ENCODE measurements at places on chromosomes 11 and 22.

DNA sequence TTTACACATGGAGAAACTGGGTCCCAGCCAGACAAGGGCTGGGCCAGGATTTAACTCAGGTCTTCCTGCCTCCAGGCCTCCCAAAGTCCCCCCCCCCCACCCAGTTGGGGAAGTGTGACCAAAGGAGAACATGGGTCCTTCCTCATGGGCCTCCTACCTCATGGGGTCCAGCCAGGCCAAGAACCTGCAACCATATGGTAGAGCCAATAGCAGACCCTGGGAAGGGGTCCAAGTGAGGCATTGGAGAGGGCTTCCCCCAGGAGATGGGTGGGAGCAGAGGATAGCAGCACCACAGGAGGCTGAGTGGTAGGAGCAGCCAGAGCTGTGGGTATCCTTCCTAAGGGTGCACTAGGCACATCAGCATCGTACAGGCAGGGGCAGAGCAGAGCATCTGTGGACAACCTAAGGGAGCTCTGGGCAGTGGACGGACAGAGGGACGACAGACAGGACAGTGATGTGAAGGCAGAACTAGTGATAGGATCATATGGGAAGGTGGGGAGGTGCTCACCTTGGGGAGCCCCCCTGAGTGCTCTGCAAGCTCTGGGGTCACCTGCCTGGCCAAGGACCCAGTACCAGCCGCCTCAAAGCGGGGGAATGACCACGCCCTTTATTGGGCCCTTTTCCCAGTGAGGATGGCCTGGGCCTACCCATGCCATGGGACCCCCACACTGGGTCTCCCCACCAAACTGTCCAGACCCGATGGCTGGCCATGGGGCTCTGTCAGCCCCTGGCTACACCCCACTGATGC, 4.5 kb downstream of the ARVCF start:
- DNase-seq = no peak

GRCh38 chr11:47083913-47084312, 92.8 kb downstream of the ARFGAP2 start:
- DNase-seq = no peak

DNA sequence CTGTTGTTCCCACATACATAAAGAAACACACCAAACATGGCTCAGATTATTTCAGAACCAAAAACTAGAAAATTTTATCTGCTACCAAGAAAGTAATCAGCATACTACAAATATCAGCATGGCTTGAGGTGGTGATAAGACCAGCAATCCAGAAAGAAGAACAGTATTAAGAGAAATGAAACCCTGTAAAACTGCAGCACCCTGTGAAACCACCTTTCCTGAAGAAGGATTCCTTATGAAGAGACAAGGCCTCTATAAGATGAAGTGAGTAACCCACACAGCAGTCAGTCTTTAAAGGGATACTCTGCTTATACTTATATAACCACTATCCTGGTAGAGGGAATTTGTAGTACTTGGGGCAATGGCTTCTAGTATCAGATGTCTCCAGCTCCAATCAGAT, 49.9 kb downstream of the RSF1 start:
- DNase-seq = no peak

- no peak for DNase-seq
Measured at GRCh38 chr11:10158461-10158860, 135.6 kb downstream of the SBF2 start.

GRCh38 chr11:122230385-122230755, 114.4 kb upstream of the BLID start:
- no peak for DNase-seq

DNA sequence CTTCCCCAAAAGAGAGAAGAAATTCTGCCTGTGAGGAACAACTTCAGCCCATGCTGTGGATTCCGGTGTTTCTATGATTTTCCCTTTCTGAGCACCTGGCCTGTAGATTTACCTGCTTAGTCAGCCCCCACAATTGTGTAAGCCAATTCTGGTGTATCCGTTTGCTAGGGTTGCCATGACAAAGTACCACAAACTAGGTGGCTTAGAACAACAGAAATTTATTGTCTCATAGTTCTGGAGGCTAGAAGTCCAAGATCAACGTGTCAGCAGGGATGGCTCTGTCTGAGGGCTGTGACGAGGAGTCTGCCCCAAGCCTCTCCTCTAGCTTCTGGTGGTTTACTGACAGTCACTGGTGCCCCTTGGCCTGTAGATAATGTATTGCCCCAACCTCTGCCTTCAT, 15.9 kb upstream of the CYB5R2 start:
- DNase-seq = no peak

DNA sequence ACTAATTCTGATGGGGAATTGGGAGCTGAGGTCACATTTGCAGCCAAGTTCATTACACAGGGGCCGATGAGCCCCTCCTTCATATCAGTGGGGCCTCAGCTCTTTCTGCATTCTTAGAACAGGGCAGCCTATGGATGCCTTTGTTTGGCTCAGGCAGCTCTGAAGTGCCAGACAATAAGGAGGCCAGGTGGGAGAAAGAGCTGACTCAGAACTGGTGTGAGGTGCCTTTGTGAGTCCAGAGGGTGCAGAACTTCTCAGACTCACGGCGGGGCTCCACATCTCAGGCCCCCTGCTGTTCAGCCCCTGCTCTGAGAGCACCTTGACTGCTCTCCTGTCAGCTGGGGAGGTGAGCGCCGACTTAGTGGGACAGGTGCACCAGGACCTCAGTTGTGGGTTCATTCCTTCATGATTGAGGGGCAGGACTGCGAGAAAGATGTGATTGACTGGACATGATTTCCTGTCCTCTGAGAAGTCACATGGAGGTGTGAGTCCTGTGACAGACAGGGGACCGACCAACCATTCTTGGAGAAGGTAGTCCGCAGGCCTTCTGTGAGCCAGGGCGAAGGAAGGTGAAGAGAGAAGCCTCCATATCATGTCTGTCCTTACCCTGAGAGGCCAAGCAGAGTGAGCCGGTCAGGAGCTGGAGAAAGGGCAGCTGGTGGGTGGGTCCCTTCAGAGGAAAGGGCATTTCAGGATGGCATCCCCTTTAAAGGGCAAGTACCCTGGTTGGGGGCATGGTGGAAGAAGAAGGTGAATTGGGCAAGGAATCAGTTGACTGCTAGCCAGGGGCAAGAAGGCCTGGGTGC, 245.0 kb upstream of the TBCEL start:
- peak; percentile 24 for DNase-seq

- DNase-seq = no peak
Measured at GRCh38 chr22:46421267-46421666, 85.8 kb downstream of the TRMU start.

DNA sequence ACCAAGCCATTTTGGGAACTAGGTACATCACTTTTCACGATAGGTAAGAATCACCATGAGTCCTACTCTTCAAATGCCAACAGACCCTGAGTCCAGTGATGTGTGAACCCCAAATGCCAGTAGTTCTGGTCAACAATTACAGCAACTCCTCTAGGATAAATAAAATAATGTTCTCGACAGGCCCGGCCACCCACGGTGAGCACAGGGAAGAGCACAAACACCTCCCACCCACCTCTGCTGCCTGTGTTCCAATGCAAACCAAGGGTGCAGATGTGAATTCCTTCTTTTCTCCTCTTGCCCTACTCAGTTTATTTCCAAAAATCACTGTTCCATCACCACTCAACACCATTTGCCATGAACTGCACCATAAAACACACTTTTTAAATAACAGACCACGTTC, 33.3 kb downstream of the MPPED2 start:
- DNase-seq = no peak

GRCh38 chr22:44305888-44306287, 6.9 kb downstream of the SHISAL1 start:
- no peak for DNase-seq

DNA sequence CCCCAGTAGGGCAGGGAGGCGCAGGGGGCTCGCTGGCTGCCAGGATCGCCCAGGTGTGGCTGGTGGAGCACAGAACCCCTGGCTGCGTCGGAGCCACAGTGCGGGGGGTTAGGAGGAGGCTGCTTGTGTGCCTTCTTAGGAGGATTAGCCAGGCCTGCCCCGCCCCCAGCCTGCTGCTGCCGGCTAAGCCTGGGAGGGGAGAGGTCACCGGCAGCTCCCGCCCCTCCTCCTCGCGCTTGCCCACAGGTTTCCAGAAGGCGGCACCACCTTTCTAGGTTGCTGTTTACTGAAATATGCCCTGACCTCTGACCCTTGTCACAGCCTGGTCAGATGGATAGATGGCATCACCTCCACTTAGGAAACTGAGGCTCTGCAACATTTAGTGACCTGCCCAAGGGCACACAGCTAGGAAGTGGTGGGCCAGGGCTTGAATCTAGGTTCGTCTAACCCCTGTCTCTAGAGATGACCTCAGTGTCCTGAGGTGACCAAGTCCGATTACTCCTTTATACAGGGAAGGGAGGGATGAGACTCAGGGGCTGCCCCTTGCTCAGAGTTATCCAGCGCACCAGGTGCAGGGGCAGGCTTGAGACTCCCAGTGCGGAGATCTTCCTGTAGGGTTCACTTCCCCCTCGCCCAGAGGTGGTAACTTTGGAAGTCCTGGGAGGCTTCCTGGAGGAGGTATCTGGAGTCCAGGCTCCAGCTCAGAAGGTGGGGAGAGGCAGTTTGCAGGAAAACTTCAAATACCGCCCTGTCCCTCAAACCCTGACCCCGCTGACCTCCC, 44.0 kb downstream of the MYO7A start:
- DNase-seq = peak; percentile 59

- no peak for DNase-seq
Measured at GRCh38 chr11:102318469-102318868, 1.2 kb downstream of the BIRC3 start.

DNA sequence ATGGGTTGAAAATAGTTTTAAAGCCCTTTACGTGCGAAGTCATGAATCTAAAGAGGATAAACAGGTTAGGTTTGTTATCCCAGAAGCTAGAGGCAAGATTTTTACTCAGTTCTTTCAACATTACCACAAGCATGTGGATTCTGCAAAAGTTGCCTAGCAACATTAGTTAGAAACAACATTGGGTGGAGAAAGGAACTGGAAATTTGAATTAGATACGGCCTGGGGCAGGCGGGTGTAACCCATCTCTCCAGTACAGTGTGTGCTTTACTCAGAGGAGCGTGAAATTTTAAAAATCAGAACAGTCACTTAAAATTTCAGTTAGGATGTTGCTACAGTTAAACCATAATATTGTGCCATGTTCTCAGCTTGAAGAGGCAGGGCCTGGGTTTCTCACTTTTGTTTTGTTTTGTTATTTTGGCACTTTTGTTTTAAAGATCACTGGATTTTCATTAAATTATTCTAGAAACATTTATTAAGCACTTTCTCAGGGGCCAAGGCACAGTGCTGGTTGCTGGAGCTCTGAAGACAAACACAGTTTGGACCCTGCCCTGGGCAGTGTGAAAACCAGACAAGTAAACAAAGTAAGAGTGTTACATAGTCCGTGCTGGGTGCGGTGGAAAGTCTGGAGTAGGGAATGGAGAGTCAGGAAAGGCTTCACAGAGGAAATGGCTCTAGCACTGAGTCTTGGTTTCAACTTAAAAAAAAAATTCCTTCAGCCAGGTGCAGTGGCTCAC, 4.4 kb upstream of the WEE1 start:
- peak; percentile 91 for DNase-seq

- no peak for DNase-seq
Measured at GRCh38 chr22:46234969-46235368, 15.1 kb downstream of the CDPF1 start.

- no peak for DNase-seq
Measured at GRCh38 chr22:36773935-36774334, 2.0 kb downstream of the IFT27 start.

DNA sequence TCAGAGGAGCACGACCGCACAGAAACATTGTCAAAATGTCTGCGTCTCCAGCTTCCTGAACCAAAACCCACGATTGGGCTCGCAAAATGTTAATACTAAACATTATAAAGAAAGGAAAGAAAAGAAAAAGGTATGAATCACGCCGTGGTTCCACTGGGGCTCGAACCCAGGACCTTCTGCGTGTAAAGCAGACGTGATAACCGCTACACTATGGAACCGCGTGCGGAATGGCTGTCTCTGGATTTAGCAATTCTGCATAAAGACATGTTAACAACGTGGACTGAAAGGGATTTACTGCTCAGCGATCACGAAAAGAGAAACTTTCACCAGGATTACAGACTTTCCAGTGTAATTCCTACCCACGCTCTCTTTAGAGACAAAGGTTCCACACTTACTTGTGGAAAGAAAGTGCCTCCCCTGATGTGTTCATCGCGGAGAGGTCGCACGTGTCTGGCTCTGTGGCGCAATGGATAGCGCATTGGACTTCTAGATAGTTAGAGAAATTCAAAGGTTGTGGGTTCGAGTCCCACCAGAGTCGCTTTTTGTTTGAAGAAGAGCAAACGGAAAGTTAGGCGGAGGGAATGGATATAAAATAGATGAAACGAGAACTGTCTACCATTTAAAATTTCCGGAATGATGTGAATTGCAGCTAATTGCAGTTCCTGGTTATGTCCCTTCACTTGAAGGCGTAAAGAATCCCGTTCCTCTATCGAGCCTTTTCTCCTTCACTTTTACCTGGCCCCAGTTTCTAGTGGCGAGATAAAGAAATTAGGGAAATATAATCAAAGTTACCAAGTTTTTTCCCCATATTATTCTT, 39.7 kb downstream of the OR4D9 start:
- peak; percentile 79 for DNase-seq

DNA sequence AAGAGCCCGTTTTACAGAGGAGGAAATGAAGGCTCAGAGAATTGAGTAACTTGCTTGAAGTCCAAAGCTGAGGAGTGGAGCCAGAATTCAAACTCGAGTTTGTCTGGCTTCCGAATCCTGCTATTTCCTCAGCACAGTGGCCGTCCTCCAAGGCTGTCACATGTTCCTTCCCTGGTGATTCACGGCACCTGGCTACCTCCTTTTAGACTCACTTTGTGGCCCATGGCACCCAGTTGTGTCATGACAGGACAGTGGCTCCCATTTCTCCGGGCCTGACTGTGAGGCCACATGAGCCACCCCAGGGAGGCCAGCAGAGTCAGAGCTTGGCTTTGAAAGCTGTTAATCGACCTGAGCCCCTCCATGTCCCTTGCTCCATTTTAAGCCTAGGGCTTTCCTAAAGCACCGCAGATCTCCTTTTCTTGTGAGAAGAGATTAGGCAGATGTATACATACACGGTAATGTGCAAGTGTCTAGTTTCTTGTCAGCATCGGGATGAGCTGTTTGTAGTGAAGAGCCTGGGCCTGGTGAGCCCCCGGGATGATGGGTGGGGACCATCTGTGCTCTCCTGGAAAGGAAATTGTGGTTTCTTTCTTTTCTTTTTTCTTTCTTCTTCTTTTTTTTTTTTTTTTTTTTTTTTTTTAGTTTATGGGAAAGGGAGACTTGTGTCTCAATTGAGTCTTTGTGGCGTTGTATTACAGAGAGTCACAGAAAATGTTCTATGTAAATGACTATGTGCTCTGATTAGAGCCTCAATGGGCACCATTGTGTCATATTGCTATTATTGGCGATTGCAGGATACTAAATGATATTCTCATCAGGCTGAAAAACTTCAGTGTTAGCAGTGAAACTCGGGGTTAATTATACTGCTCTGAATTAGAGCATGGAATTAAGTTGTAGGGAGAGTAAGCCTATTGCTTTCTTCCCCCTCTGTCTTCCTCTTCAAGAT, 54.8 kb downstream of the PTPRJ start:
- no peak for DNase-seq

GRCh38 chr22:25478111-25478510, 86.4 kb upstream of the GRK3 start:
- no peak for DNase-seq

- no peak for DNase-seq
Measured at GRCh38 chr11:80107415-80107814, 666.6 kb upstream of the TENM4 start.

Data from left lobe of liver (tissue), 2 donors.